ENCODE measurements at places on chromosomes 2 and 18.

DNA sequence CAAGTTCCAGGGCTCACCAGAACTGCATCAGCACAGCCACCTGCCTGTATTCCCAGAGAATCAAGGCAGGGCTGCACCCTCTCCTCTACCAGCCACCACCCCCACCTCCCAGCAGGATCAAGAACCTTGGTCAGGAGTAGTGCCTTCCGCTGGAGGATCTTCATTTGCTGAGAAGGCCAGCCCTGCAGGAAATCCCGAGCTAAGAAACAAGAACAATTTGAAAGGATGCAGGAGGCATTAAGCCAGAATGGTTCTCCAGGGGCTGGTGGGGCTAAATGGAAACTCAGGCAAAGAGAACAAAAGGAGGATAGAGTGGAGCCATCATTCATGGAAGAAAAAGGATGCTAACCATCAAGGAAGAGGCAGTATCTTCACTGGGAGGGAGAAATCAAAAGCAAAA lies 147.3 kb upstream of the SLC14A2 start:
- DNase-seq: no peak

GRCh38 chr2:142879151-142879550 lies 1.7 kb downstream of the KYNU start:
- no peak for DNase-seq

DNA sequence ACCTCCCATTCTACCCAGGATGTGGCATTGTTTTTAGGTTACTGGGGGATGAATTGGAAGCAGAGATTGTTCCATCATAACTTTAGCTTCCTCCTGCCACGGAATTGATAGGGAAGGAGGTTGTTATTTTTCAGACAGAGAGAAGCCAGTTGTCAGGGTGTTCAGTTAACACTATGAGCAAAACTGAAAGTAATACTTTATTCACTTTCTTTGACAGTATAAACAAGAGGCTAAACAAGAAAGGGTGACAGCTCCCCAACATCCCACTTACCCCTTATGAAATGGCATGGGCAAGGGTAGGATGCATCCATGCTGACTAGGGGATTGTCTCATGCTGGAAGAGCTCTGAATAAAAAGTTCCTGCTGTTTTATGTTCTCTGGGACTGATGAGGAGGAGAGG lies 36.4 kb upstream of the GAREM1 start:
- DNase-seq: no peak

DNA sequence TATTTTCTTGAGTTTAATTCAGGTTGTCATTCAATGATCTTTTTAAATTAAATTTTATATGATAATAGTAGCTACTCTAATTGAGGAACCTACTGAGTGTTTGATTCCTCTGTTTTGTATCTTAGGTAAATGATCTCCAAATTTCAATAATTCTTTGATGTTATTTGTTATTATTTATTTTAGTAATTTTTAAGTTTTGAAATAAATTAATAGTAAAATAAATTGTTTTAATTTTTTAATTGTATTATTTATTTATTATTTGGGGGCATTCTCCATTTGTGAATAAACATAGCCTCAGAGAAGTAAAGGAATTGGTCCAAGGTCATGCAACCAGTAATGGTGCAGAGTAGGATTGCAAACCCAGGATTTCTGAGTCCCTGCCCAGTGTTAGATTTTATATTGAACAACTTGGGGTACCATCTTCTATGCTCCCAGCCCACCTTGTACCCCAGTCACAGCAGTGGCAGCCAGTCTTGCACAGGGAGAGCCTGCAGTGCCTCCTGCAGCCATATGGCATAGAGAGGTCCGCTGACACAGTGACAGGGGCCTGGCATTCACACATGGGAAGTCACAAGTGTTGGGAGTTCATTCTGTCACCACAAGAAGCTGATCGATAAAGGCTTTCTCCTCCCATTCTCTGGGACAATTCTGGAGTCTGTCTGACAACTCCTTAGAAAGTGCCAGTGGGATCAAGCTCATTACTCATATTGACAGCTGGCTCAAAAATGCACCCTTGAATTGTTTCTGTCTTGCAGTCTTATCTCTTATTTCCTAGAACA lies 110.0 kb upstream of the ETAA1 start:
- no peak for DNase-seq

DNA sequence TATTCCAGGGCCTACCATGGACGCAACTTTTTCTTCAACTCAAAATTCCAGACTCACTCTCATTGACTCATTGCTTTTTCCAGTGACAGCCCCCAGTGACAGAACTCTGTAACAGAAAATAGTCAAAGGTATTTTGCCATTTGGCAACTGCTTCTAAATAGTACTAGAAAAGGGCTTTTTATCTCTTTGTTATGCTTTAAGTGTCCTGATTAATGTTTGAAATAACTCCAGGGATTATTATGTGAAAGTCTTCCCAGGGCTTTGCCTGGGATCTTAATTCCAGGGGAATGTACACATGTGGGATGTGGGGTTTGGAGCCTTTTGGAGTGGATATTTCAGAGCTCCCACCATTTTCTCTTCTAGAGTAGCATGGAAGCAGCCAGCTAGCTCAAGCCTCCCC lies 198.8 kb downstream of the KCNS3 start:
- no peak for DNase-seq

- no peak for DNase-seq
Observed at GRCh38 chr2:229870903-229871656, 50.7 kb downstream of the TRIP12 start.

DNA sequence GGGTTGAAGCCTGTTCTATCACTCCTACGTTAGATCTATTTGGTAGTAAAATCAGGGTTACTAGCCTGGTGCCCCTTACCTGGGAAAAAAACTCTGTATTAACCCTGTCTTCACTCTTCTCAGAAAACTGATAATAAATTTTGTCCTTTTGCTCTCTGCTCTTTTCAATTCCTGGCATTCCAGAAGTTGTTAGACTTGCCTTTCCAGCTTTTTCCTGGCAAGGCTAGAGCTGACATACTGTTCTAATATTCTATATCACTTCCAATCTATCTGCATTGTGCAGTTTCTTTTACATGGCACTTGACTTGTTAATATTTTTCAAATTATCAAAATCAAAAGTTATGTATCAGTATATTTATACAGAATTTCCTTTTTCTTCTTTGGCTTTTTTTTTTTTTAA lies 162.2 kb downstream of the FIGN start:
- DNase-seq: no peak

- DNase-seq: no peak
Observed at GRCh38 chr2:51812138-51812866, 780.4 kb upstream of the NRXN1 start.

GRCh38 chr18:55983433-55983832 lies 395.4 kb upstream of the TCF4 start:
- DNase-seq: no peak

DNA sequence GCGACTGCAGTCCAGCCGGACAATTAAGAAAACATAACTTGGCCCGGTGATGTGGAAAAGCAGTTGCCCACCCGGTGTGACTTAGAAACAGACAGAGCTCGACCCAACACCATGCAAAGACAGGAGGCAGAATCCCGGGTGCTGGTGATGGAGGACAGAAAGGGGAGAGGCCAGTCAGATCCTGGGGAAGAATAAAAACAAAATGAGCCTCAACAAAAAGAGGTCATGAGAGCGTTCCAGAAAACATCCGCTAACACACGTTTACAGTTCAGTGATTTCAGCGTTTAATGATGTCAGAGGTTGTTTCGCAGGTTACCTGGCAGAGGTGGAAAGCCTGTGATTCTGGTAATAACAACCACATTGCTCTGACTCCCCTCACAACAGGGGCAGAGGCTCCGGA lies 111.9 kb downstream of the OSR1 start:
- no peak for DNase-seq

GRCh38 chr2:143615562-143615961 lies 486.3 kb downstream of the ARHGAP15 start:
- no peak for DNase-seq

- DNase-seq: no peak
Observed at GRCh38 chr2:126808929-126809328, 89.8 kb upstream of the TEX51 start.

- DNase-seq: no peak
Observed at GRCh38 chr2:110655701-110656100, 22.2 kb downstream of the BUB1 start.

DNA sequence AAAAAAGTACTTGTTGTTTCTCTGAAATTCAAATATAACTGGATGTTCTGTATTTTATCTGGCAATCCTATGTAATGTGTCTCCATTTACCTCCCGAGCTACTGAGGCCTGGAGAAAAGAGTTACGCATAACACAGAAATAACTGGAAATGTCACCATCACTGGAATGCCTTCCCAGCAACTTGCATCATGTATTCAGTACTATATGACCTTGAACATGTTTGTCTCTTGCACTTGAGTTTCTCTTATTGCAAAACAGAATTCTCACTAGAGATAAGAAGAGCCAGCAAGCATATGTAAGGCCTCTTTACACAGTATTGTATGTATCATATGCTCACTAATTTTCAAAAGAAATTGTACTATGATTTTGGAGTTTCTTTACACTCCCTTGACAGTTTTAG lies 99.6 kb upstream of the CTAGE1 start:
- DNase-seq: no peak

DNA sequence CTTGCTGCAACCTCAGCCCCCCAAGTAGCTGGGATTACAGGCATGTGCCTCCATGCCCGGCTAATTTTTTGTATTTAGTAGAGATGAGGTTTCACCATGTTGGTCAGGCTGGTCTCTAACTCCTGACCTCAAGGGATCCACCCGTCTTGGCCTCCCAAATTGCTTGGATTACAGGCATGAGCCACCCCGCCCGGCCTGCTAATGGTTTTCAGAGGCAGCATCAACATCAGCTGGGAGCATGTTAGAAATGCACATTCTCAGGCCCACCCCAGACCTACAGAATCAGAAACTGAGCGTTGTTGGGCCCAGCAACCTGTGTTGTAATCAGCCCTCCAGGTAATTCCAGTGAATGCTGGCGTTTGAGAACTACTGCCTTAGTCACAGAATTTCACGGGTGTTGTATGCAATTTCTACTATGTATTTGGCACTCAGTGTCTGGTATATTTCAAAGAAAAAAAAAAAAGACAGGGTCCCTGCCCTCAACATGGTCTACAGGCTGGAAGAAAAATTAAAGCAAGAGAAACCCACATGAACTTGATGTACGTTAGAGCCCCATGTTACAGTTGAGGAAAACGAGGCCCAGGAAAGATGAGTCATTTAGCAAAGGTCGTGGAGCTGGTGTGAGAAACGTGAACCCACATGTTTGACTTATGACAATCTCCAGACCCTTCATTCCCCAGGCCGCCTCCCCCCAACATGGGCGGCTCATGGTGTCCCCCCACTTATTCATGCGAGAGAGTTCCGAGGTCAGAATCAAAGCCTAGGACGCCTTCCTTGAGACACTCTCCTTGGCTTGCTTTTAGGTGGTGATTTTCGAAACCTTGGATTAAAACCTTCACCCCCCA lies 35.3 kb downstream of the SH3BP4 start:
- DNase-seq: no peak

DNA sequence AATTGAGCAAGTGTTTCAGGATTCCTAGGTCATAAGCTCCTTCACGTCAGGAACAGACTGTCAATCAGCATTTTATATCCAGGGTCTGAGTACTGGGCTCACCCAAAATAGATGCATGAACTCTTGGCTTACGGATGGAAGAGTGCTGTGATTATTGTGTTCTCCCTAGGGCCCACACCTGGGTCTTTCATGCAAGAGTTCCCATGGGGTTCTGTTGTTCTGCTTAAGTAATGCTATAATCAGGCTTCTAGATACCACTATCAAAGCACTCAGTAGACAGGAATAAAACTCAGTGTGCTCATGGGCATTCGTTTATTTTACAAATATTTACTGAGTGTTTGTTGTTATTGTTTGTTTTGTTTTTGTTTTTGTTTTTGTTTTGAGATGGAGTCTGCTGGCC lies 46.4 kb upstream of the PMAIP1 start:
- DNase-seq: no peak

DNA sequence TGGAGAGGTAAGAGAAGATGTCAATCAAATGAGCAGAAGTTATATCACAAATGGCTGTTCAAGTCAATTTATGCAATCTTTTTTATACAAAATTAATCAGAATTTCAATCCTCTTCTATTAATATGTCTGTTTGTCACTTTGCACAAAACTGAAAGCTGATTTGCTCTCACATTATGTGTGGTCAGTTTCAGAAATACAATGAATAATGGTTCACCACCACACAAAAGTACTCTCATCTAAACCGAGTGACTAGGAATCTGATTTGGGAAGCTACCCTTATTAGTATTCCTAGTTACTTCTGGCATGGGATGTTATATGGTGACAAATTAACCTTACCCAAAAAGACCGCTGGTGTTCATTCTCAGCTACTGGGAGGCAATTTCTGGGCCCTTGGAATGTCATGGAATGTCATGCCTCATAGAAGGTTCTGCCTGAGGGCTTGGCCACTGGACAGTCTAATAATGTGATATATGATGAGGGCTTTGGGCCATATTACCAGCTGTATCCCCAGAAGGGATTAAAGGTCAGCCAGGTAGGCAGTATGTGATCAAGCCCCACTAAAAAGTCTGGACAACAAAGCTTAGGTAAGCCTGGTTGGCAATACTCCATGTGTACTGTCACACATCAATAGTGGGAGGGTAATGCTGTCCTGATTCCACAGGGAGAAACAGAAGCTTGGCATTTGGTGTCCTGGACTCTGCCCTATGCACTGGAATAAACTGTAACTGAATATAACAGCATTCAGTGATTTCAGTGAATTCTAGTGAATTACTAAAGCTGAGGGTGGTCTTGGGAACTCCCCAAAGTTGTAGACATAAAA lies 113.2 kb downstream of the PIGN start:
- DNase-seq: no peak

- DNase-seq: no peak
Observed at GRCh38 chr2:182509216-182509615, 82.4 kb upstream of the PDE1A start.

DNA sequence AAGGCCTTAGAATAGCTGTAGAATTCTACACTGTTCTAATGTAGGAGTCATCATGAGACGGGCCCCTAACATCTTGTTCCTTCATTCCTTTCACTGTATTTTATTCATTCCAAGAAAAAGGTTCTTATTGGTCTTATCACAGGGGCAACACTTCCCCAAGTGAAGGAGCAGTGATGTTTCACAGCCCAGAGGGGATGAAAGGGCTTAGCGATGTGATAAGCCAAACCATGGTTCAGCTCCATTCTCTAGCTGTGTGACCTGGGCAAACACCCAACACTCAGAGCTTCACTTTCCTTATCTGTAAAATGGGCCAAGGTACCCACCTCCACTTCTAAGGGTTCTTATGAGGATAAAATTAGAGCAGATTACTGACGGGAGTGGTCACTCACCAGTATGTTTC lies 25.4 kb upstream of the HS6ST1 start:
- no peak for DNase-seq

DNA sequence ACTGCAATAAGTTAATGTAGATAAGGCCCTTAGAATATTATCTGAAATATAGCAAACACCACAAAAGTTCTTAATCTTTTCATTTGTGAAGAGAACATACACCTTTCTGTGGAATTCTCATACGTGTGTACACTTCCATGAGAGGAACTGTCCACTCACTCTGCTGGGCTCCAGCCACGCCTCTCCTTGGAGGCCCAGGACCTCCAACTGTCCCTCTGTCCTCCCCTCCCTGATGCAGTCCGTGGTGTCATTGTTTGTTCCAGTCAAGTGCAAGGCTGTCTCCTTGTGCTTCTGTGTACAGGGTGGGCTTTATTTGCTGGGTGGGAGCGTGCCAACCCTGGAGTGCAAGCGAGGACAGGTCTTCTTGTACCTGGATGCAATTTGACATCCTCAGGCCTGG lies 8.7 kb downstream of the RAB12 start:
- no peak for DNase-seq
